ENCODE measurements at places on chromosomes 12 and 14.

GRCh38 chr14:75619548-75619947 is 41.1 kb downstream of the ERG28 start:
- no peak for DNase-seq

DNA sequence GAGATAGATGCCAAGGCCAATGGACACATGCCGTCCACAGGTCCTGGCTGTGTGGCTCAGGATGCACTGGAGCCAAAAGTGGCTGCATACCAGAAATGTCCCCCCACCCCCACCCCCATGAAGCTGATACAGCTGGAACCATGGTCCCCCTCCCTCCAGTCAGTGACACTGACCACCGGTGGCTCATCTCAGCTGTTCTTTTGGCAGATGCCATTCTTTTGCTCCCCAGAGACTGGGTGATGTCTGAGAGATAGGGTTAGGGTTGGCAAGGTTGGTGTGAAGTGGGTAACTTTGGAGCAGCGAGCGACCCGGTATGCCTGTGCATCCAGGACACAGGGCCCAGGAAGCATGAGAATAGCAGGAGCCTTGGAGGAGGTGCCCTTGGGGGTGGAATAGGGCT is 285.6 kb downstream of the CACNA1C start:
- DNase-seq: no peak

- DNase-seq: no peak
Measured at GRCh38 chr12:122835750-122836026, 431 bp downstream of the HIP1R start.

GRCh38 chr14:22488522-22489243 is 100.3 kb downstream of the DAD1 start:
- DNase-seq: no peak

GRCh38 chr14:69360438-69361108 is 37.5 kb downstream of the ERH start:
- DNase-seq: no peak

- DNase-seq: no peak
Measured at GRCh38 chr12:15122344-15122743, 98.9 kb downstream of the RERG start.

GRCh38 chr12:27922531-27923139 is 49.9 kb downstream of the PTHLH start:
- no peak for DNase-seq

- no peak for DNase-seq
Measured at GRCh38 chr14:73888971-73889370, 2.3 kb downstream of the ZNF410 start.

- no peak for DNase-seq
Measured at GRCh38 chr12:73531752-73532151, 1005.9 kb upstream of the ATXN7L3B start.

DNA sequence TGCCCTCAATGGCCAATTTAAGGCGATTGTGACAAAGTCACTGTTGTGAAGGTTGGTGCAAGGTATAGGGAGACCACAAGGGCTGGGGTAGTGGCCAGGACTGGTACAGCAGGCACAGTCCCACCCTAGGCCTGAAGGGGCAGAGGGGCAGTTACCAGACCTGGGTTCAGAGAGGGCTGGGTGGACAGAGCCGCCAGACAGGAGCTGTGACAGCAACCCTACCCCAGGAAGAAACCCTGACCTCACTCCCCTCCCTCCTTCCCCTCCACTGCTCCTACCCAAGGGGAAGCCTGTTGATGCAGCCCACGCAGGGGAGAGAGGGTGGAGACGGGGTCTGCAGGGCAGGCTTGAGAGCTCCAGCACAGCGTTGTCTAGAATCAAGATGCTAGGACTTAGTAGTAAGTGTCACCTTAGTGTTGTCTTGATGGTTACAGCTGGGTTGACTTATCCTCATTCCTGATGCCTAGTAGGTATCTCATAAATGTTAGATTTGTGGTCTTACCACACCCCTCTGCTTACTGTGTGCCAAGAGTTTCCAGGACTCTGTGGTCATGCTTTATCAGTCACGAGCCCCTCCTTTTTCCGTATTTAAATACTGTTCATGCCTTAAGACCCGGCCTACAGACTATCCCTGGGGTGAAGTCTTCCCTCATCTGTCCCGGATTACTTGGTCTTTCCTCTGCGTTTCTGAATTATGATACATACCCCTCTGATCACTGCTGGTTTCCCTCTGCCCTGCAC is 14.4 kb downstream of the EML1 start:
- no peak for DNase-seq

DNA sequence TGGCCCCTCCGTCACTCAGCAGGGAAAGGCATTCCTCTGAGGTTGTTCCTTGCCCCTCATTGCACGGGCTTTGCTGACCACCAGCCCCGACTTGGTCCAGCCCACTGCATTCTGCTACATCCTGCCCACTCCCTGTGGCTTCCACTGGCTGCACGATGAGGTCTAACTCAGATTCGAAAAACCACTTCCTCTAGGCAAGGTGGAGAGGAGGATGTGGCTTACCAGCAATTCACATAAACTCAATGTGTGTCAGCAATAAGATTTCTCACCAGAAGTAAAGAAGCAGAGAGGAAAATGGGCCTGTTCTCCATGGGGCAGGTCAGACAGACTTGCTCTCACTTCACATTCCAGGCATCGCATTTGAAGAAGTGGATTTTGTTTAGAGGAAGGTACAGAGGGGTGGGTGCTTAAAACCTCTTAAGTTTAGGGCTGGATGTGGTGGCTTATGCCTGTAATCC is 14.7 kb downstream of the GPR68 start:
- peak; percentile 95 for DNase-seq

DNA sequence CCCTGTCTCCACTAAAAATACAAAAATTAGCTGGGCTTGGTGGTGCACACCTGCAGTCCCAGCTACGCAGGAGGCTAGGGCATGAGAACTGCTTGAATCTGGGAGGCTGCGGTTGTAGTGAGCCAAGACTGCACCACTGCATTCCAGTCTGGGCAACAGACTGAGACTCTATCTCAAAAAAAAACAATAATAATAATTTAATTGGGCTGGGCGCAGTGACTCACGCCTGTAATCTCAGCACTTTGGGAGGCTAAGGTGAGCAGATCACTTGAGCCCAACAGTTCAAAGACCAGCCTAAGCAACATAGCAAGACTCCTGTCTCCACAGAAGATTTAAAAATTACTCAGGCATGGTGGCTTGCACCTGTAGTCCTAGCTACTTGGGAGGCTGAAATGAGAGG is 26.7 kb downstream of the CBX5 start:
- no peak for DNase-seq

GRCh38 chr12:15712823-15713660 is 76.1 kb downstream of the EPS8 start:
- no peak for DNase-seq

- DNase-seq: no peak
Measured at GRCh38 chr12:94832780-94833681, 170.5 kb downstream of the NDUFA12 start.

DNA sequence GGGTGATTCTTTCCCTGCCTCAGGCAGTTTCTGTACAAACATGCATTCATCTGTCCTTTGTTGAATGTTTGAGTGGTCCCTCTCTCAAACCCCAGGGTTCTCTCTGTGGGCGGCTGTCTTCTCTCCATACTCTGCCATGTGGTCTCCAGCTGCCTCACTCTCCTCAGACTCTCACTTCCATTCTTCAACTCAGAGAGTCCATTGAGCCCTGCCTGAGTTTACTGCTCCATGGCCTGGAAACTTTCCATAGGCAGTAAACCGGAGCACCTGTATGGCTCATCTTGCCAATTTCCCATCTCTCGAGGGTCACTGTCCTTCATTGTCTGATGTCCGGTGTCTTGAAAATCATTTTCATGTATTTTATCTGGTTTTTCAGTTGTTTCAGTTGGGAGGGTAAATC is 11.3 kb downstream of the C14orf132 start:
- DNase-seq: no peak

DNA sequence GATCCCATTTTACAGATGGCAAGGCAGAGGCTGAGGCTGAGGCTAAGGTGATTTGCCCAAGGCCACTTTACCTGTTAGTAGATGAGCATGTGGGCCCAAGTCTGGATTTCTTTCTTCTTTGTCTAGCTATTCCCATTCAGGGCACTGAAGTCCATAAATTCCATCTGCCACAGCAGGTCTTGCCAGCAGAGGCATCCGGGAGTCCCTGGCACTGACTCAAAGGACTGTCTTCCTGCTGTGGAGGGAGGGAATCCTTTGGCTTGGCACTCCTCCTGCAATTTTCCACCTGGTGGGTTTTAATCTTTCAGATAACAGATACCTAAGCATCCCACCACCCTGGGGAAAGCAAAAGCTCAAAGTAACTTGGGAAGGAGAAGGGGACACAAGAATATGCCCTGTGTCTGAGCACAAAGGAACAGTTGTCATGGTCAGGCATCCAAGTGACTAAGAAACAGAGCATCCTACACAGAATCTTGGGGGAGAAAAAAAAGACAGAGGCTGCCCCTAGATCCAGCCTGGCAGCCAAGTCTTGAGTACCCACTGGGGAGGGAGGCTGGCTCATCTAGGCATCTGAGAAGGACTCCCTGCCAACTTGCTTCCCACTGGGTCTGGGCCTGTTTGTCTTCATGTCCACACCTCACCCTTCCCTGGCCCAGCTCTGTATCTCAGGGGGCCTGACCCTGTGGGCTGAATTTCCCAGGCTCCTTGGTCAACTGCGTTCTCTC is 35.6 kb upstream of the CMKLR1 start:
- DNase-seq: no peak

DNA sequence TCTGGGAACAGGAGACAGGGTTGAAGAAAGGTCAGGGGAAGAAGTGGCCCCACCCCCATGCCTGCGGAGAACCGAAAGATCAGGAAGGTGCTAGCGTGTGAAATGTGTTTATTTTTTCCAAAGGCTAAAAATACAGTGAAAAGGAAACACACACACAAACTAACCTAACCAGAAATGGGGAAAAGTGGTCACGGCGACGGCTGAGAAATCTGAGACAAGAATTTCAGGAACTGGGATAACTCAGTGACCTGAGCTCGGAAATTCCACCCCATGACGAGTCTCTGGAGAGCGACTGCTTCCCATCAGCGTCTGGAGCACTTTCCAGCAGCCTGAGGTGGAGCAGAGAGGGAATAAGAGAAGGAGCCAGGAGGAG is 16.6 kb upstream of the RND1 start:
- DNase-seq: no peak

GRCh38 chr12:9091891-9092598 is 23.7 kb downstream of the A2M start:
- DNase-seq: no peak

DNA sequence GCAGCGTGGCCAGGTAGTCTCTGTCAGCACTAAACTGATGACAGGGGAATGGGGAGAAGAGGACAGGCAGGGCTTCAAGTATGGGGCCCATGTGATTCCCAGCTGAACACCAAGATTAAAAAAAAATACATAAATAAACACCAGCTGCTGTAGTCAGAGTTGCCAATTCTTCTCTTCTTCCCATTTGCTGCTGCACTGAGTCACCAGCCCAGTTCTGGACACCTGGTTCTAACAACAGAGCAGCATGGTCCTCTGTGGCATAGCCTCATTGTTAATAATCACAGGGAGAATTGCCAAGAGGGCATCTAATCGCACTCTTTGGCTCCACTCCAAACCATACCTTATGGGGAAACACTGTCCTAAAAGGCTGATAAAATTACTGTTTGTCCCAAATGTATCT is 15.1 kb downstream of the PPM1H start:
- DNase-seq: no peak

GRCh38 chr14:99478128-99478527 is 2.5 kb downstream of the SETD3 start:
- DNase-seq: no peak

DNA sequence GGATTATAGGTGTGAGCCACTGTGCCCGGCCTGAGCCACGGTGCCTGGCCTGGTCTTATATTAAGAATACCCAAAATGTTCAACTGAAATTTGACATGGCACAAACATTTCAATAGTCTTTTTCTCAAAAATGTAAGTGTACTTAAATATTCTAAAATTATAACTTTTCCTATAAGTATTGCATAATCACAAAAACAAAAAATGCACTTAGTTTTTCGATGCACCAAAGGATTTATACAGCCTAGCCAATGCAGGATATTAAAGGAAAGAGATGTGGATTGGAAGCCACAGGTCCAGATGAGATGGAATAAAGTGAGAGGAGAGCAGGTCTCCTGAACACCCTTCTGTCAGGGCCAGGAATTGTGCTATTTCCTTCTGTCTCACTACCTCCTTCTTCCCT is 62.8 kb downstream of the ZC3H14 start:
- no peak for DNase-seq

DNA sequence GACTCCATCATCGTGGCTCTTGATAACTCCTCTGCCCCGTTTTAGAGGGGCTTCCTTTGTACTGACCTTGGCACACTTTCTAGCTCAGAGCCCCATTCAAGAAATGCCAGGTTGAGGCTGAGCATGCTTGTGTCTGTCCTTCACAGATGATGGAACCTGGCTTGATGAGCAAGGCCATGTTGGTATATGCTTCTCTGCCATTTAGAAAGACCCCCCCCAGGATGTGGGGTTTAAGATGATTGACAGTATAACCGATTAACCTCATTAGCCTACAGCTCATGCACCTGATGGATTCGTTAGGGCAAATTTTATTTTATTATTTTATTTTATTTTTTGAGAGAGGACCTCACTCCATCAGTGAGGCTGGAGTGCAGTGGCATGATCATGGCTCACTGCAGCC is 21.0 kb downstream of the BATF start:
- no peak for DNase-seq

GRCh38 chr12:21301-22189 is 45.0 kb upstream of the IQSEC3 start:
- DNase-seq: no peak

GRCh38 chr14:31029016-31029970 is 3.1 kb upstream of the STRN3 start:
- DNase-seq: no peak

GRCh38 chr12:52190860-52191729 is 719 bp downstream of the KRT80 start:
- DNase-seq: no peak

GRCh38 chr14:100859781-100860180 is 33.9 kb downstream of the MEG3 start:
- no peak for DNase-seq

DNA sequence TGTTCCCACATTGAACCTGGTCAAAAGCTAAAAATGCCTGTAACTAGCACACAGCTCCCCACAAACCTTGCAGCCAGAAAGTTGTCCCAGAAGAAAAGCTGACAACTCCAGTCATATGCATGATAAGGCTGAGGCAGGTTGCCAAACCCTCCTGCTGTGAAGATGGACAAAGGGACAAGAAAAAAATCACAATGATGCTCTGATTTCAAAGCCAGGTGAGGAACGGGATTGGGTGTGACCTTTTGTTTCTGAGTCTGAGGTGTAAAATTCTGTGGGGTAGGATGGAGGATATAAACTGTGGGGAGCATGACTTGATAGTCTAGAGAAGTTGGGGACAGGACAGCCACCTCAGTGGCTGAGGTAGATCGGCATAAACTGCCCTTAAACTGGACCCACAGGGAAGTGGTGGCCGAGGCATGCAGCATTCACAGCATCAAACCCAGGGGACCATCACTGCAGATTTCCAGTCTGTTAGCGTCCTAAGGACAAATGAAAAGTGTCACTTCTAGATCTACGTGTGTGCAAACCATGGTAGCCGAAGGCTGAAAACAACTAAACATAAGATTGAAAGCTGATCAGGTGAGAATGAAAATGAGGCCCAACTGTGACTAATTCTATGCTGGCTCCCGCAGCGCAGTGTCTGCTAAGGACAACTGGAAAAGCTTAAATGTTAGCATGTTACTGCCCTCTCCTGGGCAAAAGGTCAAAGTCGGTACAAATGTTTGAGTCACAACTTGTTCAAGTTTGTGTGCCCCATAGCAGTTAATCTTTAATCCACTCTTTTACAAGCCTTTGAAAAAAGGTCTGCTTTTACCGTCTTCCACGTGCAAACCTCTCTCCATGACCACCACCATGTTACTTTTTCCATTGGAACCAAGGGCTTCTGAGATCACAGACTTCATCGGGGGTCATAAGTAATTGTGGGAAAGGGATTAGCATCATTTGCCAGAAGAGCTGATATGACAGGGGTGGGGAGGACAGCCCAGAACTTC is 39.8 kb downstream of the GRIN2B start:
- no peak for DNase-seq

All from activated CD8-positive, alpha-beta memory T cell treated with anti-CD3 and anti-CD28 coated beads, Interleukin-2, amount 10 ng/mL, durations not matched to agents 7 days and 5 days (primary cell).